ENCODE measurements at places on chromosomes 11 and 22.

DNA sequence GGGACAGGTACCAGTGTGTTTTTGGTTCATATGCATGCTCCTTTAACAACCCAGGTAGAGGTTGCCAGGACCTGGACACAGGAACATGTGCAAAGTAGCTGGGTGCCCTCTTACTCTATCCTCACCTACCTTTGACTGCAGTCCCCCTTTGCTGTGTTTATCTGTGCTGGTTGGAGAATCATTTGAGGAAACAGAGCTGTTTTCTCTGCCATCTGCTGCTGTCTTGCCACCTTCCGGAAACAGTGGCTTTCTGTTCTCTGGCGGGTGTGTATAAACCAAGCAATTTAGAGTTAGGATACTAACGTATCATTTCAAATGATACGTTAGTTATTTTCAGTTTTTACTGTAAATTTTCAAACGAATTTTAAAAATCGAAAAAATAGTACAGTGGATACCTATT is 171.9 kb upstream of the TTC12 start:
- DNase-seq = no peak

DNA sequence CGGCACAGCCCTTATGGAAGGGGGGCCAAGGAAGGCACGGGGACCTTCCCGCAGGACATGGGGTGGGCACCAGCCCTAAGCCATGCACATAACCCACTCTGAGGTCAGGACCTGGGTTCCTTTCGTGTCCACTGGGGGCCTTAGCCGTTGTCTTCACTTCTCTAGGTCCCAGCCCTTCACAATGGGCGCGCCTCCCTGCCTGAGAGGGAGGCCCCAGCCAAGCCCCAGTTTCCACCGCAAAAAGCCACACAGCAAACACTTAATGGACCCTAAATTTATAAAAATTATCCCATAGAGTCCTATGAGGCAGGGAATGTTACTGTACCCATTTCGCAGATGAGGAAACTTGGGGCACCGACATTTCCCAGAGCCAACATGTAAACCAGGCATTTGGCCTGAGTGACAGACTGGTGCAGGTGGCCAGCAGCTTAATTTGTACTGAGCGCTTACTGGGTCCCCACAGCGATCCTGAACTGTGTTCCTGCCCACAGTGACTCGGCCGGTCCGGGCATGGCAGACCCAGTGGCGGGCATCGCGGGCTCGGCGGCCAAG is 1.2 kb downstream of the GAS2L1 start:
- no peak for DNase-seq

GRCh38 chr11:9232482-9232881 is 32.7 kb downstream of the DENND5A start:
- no peak for DNase-seq

DNA sequence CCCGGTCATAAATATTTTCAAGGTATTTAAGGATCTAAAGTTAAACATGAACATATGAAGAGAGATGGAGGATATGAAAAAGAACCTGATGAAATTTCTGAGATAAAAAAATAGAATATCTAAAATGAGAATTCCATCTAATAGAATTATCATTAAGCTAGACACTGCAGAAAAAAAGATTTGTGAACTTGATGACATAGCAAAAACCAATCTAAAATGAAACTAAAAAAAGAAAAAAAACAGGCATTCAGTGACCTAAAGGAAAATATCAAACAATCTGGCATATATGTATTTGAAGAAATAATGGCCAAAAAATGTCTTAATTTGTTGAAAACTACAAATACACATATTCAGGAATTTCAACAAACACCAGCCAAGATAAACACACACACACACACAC is 81.6 kb upstream of the ZC3H12C start:
- no peak for DNase-seq

- no peak for DNase-seq
Measured at GRCh38 chr11:128227466-128227865, 359.9 kb downstream of the ETS1 start.

DNA sequence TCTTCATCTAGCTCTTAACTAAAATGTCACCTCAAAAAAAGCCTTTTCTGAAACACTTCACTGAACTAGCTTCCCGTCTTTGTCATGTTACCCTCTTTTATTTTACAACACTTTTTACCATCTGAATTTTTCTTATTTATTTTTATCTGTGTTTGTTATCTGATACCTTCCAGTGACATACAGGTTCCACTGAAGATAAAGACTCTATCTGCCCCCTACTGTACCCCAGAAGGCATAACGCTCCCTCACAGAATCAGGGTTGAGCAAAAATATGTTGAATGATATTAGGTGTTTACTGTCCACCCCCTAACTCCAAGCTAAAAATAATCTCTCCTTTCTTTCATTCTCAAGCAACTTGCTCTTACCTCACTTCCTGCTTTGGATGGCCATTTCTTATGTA is 654.2 kb downstream of the NELL1 start:
- no peak for DNase-seq

DNA sequence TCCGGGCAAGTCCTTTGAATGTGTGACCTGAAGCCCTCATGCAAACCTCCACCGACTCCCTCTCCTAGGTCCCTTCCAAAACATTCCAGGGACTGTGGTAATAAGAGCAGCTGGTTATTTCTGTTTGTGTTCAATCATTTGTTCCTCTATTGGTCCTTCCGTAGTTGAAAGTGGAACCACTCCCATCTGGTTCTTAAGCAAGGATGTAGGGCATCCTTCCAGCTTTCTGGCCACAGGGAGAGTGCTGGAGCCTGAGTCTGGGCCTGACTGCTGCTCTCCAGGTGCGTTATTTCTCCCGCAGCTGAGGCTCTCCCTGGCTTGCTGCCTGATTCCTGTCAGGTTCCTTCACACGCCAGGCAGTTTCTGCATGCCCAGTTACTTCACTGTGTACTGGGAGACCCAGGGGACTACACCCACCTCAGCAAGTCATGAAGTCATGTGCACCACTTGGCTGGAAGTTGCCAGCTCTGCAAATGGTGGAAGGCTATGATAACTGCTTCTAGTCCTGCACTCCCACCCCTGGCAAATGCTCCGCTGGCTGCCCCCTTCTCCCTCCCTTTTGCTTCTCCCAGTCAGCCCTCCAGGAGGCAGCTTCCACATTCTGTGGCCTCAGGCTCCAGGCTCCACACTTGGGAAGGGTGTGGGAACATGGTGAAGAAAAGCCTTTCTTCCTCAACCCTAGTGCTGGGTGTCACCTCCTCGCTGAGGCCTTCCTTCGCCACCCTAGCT is 4.0 kb upstream of the ALX4 start:
- DNase-seq = no peak

DNA sequence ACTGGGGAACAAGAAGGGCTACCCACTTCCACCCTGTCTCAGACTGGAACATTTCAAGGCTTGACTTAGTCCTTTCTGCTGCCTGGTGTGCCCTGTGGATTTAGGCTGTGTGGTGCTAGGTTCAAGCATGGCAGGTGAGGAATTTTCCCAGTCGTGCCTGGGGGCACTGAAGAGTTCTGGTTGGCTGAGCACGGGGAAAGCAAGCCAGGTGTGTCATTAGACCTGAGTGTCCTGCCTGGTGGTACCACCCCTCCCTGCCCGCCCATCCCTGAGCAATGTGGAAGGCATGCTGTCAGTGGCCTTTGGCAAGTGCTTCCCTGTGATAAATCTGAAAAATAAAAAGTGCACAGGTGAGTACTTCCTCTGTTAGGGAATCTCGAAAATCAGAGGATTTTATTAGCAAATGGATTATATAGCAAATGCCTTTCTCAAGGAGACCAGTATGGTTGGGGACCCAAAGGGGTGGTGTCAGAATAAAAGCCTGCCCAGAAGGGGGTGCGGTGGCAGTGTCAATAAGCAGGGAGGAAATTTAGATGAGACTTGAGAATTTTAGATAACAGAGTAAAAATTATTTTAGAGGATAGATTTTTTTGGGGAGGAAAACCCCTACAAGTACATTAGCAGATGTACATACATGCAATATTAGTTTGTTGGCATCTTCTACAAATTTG is 22.8 kb downstream of the TEAD1 start:
- no peak for DNase-seq

DNA sequence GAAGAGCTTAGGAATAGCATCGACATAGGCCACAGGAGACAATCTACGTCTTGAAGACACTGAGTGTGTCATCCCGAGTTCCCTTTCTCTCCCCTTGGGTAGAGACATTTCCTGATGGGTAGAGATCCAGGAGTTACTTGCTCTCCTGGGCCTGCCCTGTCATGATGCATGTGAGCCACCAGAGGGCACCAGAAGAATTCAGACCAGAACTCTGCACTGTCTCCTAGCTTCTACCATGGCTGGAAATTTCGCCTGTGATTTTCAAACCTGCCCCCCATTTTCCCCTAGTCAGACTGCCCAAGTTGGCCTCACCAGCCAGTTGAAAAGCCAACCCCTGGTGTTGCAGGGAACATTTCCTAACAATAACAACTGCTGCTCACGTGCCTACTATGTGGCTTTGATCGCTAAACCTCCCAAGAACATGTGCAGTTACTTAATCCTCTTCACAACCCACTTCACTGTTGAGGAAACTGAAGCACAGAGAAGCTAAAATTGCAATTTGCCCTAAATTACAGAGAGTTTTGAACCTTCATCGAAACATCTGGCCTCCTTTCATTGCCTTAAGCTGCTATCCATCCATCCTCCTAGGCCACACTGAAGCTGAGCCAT is 47.2 kb downstream of the C11orf58 start:
- peak; percentile 41 for DNase-seq

DNA sequence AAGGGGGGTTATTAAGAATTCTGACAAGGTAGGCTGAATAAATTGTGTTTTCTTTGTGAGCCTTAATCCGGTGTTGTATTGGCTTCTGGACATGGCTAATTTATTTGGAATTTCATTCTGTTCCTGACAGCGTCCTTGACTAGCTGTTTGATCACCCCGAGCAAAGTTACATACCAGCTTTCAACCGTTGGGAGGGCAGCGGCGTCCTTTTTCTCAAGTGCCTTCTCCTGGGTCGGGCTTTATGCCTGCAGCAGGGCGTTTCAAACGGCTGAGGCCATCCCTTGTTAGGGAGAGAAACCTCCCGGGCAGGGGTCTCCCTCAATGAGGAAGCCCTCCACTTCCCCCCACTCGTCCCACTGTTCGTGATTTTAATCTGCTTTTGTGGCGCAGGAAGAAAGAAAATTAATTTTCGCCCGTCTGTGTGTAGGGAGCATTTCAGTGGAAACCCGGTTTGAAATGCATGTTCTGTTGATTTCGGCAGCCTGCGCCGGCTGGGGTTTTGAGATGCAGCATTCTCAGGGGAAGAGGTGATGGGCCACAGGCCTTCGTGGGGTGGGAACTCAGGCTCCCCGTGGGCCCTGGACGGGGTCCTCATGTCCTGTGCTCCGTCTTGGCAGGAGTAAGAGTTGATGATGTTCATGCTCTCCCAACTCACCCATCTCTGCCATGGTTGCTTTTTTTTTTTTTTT is 2.9 kb upstream of the SMIM38 start:
- DNase-seq = no peak

DNA sequence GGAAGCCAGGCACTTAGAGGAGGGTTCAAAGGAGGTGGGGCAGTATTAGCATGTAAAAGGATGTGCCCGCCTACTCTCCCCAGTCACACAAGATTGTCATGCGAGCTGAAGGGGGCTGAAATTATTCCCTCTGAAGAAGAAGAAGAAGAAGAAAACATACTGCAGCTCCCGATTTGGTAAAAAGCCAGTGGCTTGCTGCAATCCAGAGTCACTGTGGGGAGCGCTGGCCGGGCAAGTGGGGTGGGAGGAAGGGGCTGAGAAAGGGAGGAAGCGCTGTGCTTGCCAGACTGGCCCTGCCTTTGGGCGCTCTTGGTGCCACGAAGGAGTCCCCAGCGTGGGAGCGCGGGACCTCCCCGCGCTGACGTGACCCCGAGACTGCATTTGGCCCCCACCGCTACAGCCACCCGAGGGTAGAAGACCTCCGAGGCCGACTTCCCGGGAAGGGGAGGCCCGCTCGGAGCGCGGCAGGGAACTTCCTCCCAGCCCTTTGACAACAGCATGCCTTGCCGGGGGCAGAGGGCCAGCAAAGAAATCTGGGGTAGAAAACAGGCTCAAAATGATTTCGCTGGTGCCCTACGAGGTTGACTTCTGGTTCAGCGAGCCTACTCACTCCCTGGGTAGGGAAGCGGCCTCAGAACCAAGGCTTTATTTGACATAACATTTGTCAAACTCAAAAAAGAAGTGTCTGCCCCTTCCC is 906.3 kb downstream of the DLG2 start:
- no peak for DNase-seq

GRCh38 chr11:71206186-71206585 is 46.2 kb downstream of the SHANK2 start:
- DNase-seq = no peak

DNA sequence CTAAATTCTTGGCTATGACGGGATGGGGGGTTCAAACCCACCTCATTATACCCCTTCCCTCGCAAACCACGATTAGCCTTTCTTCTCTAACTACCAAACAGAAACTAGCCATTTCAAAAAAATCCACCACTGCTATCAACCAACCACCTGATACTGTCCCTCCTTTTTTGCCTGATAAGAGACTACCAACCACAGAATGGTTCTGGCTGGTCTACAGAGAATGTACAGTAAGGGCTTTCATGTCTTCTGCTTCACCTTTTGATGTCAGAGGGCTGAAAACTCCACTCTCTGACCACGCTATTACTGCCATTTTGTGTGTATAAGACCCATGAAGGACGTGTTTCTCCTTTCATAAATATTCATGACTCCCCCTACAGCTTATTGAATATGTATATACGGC is 19.1 kb downstream of the RIC3 start:
- no peak for DNase-seq

DNA sequence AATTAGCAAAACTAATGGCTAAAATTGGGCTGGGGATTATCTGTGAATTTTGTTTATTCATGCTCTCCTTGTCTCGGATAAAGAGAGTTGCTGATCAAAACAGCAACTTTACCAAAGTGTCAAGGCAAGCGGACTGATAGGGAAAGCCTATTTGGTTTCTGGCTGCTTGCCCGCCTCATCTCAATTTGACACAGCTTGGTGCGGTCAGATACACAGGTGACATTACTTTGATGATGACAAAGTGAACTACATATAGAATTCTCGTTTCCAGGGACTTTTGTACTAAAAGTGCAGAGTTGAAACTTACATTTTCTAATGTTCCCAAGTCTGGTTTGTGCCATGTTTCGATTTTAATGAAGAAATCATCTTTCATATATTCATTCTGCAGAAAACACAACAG is 22.8 kb downstream of the PITPNB start:
- no peak for DNase-seq

DNA sequence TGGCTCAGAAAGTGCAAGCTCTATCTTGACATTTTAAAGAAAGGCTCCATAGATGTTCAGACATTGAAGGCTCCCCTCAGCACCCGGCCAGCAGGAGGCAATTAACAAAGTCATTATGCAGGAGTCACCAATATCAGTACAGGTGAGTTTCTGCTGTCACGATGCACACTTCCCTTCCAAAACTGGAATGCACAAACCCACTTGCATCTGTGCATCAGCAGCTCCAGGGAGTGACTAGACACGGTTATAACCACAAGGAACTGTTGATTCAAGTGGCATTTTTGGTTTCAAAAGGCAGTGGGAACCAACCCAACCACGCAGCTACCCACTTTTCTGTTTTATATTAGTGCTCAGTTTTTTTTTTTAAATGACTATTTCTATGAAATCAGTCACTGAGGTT is 293.9 kb upstream of the NARS2 start:
- DNase-seq = no peak

DNA sequence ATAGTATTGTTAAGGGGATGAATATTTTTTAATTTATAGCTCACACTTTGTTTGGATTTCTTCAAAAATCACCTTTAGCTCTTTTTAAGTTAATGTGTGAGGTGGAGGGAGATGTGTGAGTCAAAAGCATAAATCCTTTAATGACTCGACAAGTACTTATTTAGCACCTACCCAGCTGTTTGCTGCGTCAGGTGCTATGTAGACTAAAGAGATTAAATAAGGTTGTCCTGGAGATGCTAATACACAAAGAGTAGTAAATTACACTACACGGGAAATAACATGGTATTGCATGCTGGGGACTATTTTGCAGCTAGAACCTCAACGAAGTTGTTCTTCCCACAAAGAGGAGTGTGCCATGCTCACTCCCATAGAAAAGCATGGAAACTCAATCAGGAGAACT is 583.3 kb upstream of the TENM4 start:
- DNase-seq = no peak
